NCI-H1694 treated with DMSO at 0.1 percent for 48 hours (cell line): ENCODE measurements at places on chromosomes 7 and 10.

- no peak for DNase-seq
Observed at GRCh38 chr7:155448632-155449007, 9.3 kb upstream of the EN2 start.

DNA sequence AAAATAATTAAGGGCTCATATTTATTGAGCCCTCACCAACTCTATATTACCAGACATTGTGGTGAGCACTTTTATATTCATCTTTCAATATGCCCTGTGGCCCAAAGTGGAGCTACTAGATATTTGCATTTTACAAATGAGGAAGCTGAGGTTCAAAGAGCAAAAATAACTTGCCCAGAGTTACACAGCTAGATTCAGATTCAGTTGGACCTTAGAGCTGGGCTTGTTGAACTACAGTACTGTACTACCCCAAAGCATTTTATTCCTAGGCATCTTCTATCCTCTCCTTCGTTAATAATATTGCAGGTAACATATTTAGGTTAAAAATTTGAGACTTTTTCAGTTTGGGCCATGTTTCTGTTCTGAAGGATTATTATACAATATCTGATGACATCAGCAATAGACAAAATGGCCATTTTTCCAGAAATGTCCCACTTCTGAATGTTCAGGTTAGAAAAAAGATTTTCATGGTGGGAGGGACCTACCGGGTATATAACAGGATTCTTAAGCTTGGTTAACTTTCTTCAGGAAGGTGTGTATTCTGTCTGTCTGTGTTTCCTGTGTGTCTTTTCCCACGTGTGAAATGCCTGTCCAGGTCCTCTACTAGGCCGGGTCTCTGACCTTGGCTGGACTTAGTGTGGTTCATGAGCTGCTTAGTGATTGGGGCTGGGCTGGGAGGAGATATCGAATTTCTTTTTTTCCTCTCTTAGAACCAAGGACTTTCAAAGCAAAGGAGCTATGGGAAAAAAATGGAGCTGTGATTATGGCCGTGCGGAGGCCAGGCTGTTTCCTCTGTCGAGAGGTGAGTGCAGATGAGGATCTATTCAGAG is 13.6 kb downstream of the PRXL2A start:
- DNase-seq, result no peak

GRCh38 chr7:5679048-5679812 is 102.2 kb downstream of the RNF216 start:
- DNase-seq, result no peak

GRCh38 chr10:101467286-101467770 is 113.4 kb downstream of the BTRC start:
- peak; percentile 79 for DNase-seq

DNA sequence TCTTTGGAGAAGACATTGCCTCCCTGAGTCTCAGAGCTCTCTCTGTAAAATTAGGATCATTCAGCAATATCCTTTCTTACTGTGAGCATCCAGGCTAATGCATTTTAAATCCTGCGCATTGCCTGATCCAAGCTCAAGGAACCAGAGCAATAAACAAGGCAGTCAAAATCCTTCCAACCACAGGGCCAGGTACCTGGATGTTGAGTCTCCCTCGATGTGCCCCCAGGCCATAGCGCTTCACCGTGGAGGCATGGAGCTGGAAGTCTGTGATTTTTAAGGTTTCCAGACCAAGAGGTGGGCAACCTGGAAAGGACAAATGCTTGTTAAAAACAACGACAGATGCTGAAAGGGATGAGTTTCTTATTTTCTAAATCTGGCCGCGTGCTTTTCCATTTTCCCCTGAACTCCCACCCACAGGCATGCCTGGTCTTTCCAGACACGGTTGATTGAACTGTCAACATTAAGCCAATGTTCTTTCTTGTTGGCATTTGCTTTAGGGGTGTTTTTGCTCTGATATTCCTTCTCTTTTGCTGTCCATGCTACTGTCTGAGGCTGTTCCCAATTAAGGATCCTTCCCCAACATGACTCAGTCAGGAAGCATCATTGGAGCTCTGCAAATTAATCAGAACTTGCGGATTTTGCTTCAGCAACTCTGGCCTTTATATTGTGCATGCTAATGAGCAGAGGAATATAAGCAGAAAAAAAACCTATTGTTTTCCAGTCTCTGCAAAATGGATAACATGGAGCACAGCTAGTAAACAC is 29.0 kb downstream of the CPXM2 start:
- peak; percentile 3 for DNase-seq

GRCh38 chr10:132783940-132784865 is 1.7 kb downstream of the NKX6-2 start:
- DNase-seq, result no peak

- DNase-seq, result peak; percentile 1
Observed at GRCh38 chr10:12782537-12782936, 219.0 kb downstream of the CCDC3 start.

DNA sequence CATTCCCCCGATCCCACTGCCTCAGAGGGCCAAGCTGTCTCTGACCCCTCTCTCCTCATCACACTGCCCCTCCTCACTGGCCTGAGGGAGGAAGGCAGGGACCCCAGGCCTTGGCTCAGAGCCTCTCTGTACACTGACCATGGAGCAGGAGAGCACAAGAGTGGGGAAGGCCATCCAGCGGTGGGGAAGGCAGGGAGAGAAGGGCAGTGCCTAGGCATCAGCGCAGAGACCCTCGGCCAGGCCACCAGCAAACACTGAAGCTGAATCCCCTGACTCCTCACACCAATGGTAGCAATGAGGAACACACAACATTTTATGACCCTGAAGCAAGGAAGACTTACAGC is 14.8 kb downstream of the OGDHL start:
- DNase-seq, result no peak

- DNase-seq, result no peak
Observed at GRCh38 chr7:156080596-156080995, 268.3 kb upstream of the SHH start.

DNA sequence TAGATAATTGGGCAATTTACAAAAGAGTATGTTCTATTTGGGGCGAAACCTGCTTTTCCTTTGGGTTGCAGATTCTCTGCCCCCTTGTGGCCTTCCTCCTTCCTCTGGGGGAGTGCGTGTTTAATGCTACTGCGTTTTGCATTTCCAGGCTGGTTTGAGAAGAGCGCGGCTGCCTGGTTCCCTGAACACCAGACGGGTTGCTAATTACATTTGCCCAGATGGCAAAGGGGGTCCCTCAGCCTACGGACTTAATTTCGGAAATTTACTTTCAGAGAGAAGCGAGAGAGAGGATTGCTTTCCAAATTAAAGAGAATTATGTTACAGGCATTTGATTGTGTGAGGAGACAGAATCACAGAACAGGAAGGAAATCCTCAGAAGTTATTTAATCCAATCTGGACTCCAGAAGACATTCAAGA is 91.9 kb upstream of the JAZF1 start:
- DNase-seq, result peak; percentile 83

GRCh38 chr10:8978100-8978499 is 923.6 kb downstream of the GATA3 start:
- no peak for DNase-seq

GRCh38 chr7:16563281-16564022 is 36.8 kb downstream of the LRRC72 start:
- DNase-seq, result no peak

DNA sequence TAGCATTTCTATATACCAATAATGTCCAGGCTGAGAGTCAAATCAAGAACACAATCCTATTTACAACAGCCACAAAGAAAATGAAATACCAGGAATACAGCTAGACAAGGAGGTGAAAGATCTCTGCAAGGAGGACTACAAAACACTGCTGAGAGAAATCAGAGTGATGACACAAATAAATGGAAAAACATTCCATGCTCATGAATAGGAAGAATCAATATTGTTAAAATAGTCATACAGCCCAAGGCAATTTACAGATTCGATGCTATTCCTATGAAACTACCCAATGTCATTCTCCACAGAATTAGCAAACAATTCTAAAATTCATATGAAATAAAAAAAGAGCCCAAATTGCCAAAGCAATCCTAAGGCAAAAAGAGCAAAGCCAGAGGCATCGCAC is 116.8 kb upstream of the ZNF32 start:
- no peak for DNase-seq

DNA sequence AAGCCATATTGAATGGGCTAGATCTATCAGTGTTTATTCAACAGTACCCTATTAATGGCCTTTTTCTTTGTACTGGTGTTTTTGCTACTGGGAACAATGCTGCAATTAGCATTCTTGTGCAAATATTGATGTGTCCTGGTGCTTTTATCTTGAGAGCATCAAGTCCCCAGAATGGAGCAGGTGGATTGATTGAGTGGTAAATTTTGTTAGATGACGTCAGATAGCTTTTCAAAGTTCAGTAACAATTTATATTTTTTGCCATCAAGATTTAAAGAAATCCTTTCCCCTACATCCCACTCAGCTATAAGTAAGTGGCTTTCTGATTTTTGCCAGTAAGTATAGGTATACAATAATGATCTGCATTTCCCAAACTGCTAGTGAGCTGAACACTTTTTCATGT is 63.4 kb upstream of the SYPL1 start:
- no peak for DNase-seq

GRCh38 chr7:129295015-129295423 is 70.2 kb downstream of the AHCYL2 start:
- DNase-seq, result no peak

- no peak for DNase-seq
Observed at GRCh38 chr7:81473236-81473635, 296.6 kb downstream of the HGF start.

DNA sequence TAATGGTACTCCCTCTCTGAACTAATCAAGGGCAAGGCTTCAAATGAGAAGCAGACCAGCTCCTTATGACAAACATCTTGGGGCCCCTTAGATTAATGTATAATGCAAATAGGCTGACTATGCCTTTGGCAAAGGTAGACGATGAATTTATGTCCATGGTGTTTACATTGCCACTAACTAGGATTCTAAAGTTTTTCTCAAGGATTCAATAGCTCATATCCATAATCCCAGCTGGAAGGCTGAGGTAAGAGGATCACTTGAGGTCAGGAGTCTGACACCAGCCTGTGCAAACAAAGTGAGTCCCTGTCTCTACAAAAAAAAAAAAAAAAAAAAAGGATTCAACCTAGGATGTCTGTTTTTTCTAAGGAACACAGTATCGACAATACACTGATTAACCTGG is 96.5 kb downstream of the ORC5 start:
- DNase-seq, result no peak

GRCh38 chr10:129601737-129602136 is 134.7 kb downstream of the MGMT start:
- DNase-seq, result no peak

DNA sequence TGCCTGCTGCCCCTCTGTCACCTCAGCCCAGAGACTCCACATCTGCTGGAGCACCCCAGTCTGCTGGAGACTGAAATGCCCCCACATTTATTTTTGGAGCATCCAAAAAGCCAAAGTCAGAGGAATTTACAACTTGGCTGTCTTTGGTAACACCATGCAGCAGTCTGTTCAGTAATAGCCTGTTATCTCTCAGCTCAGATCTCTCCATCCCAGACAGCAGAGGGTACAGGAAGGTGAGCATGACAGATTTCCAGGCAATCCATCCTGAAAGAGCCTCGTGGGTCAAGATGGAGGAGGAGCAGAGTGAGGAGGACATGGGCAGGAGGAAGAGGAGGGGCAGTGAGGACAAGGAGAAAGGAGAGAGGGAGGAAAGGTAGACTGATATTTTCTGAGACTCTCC is 55.9 kb downstream of the GRID1 start:
- DNase-seq, result no peak

GRCh38 chr10:131206111-131206995 is 105.2 kb downstream of the TCERG1L start:
- DNase-seq, result no peak

DNA sequence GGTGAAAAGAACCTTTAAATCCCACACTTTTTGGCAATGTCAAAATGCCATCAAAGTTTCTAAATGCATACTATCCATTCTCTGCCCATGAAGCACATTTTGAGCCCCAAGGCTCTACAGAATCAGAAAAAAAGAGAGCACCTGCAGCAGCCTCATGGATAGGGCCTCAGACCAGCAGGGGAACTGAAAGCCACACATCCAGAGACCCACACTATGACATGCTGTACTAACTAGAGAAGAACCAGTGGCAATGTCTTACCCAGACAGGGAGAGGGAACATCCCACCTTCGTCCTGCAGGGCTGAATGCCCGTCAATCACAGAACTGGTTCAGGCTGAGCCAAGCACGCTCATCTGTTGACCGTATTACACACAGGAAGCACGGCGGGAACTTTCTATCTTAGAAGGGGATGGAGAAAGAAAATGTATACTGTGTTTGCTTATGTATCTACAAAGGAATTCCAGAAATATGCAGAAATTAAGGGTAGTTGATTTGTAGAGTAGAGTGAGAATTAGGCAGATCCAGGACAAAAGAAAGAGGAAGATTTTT is 237.2 kb downstream of the GLI3 start:
- no peak for DNase-seq

- no peak for DNase-seq
Observed at GRCh38 chr7:97004247-97005182, 838 bp upstream of the DLX6 start.

GRCh38 chr7:94612661-94613060 is 43.3 kb downstream of the SGCE start:
- no peak for DNase-seq

DNA sequence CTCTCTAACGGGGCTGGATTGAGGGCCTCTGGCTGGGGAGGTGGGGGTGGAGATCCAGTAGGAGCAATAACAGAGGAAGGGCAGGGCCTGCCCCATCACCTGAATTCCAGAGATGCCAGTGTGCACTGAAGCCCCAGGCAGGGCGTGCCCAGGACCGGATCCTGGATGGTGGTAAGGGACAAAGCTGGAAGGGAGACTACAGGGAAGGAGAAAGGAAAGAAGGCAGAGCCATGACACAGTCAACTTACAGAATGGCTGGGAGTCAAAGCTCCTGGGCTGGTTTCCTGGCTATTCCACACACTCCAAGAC is 666 bp downstream of the TMEM139 start:
- DNase-seq, result no peak

DNA sequence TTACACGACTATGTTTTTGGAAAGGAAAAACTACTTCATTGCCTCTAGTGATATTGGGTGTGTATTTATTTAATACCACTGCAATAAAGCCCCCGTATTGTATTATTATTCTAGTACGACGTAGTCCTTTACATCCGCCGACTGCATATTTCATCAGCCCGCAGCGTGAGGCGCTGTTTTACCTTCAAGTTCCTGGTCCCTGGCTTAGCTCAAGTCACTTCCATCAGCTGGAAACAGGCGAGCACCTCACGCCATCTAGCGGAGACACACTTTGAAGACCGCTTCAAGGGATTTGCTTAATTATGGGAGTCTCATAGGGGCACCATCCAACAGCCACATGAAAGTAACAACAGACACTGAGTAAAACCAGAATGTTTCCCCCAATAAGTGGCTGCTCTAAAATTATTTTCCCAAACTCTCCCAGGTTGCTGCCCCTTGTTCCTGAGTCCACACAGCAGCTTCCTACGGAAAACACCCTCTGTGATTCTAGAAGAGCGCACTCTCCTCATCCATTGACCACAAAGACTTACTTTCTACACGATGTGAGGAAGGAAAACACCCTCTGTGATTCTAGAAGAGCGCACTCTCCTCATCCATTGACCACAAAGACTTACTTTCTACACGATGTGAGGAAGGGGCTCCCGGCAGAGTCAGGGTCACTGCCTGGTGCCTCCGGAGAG is 15.7 kb upstream of the ITIH2 start:
- peak; percentile 70 for DNase-seq

GRCh38 chr10:57593983-57594573 is 673.6 kb downstream of the IPMK start:
- DNase-seq, result no peak
